ENCODE measurements at places on chromosomes 16 and 17.

DNA sequence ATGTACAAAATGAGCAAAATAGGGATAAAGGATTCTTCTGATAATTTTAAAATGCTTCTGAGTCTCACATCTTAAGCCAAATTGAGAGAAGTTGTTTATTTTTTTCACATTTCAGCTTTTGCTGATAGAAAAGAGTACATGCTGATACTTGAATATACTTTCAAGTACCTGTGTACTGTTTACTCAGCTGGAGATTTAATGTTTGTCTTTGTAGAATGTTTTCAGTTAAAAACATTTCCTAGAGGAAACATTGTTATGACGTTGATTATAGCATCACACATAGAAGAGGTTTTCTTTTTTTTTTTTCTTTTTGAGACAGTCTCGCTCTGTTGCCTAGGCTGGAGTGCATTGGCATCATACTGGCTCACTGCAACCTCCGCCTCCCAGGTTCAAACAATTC is 19.7 kb downstream of the ESRP2 start:
- no peak for DNase-seq

DNA sequence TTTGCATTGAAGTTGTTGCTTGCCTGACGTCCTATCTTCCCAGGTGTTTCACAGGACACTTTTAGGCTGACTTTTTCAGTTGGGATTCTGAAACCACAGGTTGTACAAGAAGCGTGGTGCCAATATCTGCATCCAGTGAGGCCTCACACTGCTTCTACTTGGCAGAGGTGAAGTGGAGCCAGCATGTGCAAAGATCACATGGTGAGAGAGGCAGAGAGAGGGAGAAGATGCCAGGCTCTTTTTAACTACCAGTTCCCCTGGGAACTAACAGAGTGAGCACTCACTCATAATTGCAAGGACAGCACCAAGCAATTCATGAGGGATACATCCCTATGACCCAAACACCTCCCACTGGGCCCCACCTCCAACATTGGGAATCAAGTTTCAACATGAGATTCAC is 5.8 kb upstream of the ABCA6 start:
- DNase-seq = no peak

DNA sequence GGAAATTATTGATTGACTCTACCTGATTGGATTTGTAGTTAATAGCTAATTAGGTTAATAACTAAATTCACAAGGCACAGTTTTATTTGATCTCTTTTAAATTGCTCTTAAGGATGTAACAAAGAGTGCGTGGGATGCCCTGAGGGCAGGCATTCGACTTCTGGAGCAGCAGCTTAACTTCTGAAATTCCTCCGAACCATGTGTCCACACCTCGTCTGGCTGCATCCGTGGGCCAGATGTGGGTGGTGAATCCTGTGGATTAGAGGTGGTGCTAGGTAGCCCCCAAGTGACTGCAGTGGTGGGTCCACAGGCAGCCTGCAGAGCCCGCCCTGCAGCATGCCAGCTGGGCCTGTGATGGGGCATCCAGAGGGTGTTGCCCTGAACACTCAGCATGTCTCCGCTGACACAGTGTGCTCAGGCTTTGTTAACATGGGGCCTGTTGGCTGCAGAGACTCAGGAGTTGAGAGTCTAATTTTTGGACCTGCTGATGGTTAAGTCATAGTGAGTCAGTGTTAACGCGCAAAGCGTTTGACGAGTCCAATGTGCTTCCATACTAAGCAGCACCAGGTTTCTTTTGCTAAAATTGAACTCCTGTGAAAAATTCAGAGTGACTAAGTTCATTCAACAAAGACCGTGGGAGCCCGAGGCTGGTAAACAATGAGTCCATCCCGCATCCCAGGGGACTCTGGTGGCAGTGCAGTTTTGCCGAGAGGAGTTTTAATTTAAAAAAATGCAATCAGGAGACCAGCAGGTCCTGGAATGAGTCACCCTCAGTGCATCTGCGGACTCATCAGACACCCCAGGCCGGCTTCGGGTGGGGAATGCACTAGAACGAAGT is 3.8 kb upstream of the NPB start:
- DNase-seq = no peak

DNA sequence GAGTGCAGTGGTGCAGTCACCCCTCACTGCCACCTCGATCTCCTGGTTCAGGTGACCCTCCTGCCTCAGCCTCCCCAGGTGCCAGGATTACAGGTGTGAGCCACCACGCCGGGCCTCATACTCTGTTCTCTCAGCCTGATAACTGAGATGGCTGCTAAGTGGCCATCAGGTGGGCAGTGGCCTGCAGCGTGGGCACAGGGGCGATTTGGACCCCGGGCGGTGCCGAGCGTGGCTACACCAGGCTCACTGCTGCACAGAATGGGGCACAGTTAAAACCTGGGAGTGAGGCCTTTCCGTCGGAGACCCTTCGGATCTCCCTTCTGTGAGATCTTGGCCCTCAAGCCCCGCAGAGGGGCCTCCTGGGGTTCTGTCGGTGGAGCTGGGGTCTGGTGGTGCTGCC is 11.5 kb downstream of the CACNA1H start:
- DNase-seq = no peak

GRCh38 chr16:23254338-23254737 is 47.8 kb upstream of the SCNN1B start:
- DNase-seq = no peak

- DNase-seq = no peak
These were observed 76.3 kb upstream of the TBC1D3K start for GRCh38 chr17:37847811-37848331.

Data from cerebellum (tissue), 4 donors.